ENCODE measurements at places on chromosomes 1 and 21.

DNA sequence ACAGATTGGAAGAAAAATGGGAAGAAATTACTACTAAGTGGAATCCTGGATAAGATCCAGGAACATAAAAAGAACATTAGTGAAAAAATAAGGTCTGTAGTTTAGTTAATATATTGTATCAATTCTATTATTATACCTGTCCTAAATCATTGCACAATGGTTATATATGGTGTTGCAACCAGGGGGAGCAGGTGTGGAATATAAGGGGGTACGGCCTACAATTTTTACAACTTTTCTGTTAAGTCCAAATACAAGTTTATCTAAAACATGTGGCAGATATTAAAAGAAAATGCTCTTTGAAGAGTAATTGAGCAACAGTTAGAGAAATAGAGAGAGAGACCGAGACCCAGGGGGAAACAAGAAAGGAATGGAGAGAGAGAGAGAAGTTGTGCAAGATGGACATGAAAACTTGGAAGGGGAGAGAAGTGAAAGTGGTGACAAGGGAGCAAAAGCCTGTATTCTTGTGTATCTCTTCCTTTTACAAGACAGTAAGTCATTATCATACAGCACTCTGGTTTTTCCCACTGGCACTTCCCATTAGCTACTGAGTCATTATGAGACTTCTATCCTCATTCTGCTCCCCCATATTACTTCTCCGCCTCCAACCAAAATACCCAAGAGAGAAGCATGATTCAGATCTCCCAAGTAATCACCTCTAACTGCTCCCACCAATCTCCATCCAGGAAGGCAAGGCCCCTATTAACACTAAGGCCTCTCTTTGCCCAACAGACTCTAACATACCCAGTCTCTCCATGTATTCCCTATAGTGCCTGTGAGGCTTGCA lies 22.3 kb upstream of the TRAF3IP3 start:
- no peak for DNase-seq

- no peak for DNase-seq
Observed at GRCh38 chr1:66334318-66334717, 199.6 kb upstream of the SGIP1 start.

DNA sequence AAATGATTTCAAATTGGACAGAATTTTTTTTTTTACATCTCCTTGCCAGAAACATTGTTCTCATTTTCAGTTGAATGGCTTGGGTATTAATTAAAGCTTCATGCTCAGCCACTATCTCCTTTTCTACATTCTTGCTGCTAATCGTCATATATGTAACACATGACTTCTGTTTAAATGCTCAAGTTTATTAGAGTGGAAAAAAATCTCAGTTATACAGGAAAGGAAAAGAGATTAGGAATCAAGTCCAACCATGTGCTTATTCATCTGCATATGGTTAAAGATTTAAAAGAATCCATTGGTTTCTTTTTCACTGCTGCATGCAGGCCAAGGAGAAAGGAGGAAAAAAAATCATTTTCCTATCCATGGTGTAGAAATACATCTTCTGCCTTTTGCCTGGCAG lies 47.3 kb upstream of the CNN3 start:
- no peak for DNase-seq

DNA sequence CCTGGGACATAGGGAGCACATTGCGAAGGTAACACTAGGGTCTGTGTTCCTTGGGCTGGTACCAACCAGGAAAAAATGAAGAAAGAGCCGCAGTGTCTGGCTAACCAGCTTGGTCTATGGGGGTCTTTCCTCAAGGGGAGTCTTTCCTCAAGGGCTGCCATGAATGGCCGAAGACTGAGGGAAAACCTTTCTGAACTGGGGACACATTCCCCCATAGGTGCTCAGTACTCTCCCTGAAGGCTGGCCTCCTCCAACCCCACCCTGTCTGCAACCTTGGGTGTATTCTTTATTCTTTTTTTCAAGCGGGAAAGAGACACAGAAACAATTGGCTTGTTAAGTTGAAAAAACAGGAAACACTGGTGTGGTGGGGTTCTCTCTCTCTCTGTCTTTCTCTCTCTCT lies 200.5 kb downstream of the BACH1 start:
- no peak for DNase-seq

DNA sequence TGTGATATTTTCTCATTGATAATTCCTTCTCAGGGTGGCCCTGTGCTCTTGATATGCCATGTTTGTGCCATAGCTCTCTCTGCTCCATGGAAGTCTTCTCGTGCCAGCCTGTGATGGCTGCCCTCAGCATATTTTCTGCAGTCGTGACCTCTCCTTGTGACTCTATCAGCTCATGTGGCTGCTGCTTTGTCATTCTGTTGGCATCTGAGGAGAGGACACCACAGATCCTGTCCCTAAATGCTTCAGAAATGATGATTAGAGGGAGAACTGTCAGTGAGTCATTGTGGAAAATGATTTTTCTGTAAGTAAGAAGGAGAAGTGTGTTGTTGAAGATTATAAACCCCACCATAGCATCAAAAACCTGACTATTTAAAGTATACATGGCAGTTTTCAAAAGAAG lies 286.0 kb downstream of the ADGRL2 start:
- DNase-seq: no peak

DNA sequence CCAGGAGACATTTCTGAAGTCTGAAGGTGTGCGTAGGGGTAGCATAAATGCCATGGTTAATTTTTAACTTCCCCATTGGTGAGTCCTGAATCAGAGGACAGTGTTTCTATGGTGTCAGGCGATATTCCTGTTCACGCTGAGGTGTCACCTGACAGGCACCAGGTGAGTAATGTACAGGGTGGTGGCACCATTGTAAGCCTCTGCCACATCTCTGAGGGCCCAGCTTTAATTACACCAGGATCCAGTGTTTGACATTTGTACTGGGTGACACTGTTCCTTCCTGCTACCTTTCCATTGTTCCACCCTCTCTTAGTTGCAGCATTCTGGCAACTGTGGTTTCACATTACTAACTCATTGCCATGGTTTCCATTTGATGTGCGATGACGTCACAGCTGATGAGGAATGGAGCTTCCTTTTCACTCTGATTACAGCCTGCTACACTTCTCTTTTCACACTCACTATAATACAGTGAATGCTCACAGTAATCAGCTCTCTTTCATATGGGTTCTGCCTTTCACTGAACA lies 40.6 kb upstream of the MARK1 start:
- no peak for DNase-seq

DNA sequence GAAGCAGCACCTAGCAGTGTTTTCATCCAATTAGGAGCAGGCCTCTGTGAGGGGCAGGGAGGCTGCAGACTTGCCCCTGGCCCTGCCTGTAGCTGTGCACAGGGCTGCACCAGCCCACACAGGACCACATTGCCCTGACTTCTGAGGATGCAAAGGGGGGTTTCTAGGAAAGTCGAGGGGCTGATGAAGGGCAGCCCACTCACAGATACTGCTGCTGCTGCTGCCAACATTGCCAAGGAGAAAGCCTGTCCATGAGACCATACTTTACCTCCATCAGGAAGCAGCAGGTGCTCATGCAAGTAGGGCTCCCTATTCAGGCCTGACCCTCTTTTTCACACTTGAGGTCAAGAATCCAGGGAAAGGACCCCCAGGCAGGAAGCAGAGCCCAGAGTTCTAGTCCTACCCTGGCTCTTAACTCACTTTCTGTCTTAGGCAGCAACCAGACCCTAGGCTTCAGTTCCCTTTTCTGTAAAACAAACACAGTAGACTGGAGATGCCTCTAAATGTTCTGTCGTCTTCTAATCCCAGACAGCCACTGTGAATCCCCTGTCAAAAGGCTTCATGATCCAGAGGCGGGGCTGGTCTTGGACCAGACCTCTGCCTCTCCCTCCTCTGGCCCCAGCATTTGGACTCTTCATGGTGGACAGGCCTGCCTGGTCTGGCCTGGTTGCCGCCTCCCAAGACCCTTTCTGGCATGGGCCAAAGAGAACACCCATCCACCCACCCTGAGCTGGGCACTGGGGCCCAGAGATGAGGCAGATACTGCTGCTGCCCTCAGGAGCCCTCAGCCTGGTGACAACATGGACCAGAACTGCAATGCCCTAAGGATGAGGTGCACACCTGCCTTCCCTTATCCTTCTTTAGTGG lies 120.2 kb downstream of the GLIS1 start:
- peak; percentile 53 for DNase-seq

GRCh38 chr1:30952098-30952497 lies 43.5 kb upstream of the SDC3 start:
- no peak for DNase-seq

DNA sequence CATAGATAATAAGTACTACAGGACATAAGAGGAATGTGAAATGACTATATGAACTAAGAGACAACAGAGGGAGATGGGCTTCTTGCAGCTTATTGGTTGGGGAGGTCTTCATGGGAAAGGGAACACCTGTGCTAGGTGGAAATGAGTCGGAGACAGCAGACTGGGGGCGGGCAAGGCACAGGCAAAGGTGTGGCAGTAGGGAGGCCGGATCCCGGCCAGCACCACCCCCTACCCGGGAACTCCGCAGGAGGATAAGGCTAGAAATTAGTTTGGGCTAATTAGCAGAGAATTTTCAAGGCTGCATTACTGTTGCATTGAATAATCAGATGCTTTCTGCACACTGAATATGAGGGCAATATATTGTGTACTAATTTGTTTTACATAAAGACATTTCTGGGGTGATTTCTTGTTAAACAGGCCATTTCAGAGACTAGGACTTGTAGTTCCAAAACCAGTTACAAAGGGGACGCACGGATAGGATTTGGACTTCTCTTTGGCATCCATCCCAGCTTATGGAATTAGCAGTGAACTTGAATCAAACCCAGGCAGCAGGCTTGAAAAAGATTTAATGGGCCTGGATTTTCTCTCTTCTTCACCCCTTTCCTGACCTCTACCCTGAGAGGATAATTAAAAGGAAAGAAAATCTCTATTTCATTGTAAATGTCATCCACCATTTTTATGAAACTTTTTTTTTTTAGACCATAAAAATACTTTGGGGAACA lies 2.2 kb upstream of the HUNK start:
- DNase-seq: no peak

Data from spleen (tissue), 13 donors.